Cardiac septum (tissue), 1 donor: ENCODE measurements at places on chromosomes 5 and 9.

DNA sequence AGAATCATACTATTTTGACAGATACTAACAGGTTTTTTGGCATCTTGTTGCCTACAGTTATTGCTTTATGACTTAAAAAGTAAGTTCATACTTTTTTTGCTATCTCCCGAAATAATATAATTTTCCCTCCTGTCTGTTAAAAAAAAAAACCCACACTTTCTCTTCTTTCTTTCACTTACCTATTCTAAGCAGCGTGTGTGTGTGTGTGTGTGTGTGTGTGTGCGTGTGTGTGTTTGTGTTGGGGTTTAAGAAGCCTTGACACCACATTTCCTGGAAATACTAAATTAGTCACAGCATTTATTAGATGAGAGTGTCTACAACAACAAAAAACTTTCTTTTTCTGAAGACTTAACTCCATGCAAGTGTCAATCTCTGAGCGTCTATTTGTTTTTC is 12.4 kb downstream of the TNFAIP8 start:
- DNase-seq: no peak

- no peak for DNase-seq
These were observed 60.2 kb upstream of the SLC25A51 start for GRCh38 chr9:37963936-37964739.

DNA sequence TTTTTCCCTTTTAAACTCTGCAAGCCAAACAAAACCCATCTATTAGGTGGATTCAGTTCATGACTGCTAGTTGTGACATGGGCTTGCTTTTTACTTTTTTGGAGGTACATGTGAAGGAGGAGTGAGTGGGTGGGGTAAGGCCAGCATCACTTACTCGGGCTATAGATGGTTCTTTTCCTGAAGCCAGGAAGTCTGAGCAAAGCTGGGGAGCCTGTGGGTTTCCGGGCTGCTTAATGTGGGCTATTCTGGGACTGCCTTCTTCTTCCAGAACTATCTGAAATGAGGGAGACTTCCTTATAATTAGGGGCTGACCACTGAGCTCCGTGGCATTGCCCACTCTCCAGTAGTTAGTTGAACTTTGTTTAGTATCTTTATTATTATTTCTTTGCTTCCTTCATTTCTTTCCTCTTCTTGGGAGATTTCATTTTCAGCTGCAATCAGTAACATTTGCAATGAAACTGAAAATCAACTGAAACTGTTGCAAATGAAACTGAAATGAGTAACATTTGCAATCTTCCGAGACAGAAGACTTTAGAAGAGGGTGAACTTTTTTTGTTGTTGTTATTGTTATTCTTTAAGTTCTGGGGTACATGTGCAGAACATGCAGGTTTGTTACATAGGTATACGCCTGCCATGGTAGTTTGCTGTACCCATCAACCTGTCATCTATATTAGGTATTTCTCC is 204.9 kb downstream of the LRRC70 start:
- no peak for DNase-seq

DNA sequence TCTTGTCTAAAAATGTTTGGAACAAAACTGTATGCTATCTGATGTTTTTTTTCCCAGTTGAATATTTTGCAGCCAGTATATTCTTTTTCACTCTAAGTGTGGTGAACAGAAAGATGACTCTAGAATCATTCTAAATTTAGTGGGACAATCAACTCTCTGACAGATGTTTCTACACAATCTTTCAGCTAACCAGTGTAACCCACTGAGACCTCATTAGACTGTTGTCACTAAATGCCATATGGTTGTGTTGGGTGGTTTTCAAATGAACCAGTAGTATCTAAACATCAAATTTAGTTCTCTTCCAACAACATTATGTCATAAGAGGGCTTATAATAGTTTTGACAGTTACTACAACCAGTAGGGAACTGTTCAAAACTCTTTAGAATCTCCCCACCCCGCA is 129.6 kb upstream of the PRLR start:
- no peak for DNase-seq

DNA sequence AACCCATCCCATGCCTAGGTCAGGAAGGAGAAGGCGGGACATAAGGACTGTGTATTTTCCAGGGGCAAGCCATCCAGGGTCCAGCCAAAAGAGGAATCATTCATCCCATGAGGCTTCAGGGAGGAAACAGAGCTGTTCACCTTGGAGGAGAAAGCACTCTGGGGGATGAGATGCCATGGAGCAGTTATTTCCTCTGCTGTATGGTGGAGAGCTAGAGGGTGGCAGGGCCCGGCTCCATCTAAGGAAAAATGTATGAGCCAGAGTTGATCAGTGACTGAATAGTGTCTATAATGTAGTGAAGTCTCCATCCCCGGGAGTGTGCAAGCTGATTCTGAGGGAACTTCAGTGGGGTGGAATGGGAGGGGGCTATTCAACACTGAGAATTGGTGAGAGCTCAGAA is 8.0 kb downstream of the ENHO start:
- DNase-seq: peak; percentile 26

- peak; percentile 75 for DNase-seq
These were observed 25.7 kb downstream of the RAPGEF1 start for GRCh38 chr9:131714161-131714646.

DNA sequence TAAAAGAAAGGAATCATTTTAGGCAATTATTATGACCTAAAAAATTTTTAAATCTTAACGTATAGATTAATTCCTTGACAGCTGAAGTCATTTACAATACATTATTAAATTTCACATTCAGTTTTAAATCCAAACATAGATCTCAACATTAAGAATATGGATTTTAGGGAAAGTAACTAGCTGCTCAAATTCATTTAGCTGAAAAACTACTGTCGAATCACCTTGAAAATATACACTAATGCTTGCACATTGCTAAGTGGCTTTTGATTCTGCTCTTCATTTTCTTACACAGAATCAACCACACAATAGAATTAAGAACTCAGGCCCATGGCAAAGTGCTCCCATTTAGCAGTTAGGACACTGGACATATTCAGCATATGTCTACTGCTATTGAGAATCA is 454.2 kb downstream of the RAB3C start:
- DNase-seq: no peak

GRCh38 chr5:142826093-142826492 is 55.9 kb downstream of the ARHGAP26 start:
- no peak for DNase-seq

- no peak for DNase-seq
These were observed 698 bp upstream of the CACNA1B start for GRCh38 chr9:137876781-137877386.

- no peak for DNase-seq
These were observed 29.2 kb downstream of the NSUN2 start for GRCh38 chr5:6603643-6604042.

DNA sequence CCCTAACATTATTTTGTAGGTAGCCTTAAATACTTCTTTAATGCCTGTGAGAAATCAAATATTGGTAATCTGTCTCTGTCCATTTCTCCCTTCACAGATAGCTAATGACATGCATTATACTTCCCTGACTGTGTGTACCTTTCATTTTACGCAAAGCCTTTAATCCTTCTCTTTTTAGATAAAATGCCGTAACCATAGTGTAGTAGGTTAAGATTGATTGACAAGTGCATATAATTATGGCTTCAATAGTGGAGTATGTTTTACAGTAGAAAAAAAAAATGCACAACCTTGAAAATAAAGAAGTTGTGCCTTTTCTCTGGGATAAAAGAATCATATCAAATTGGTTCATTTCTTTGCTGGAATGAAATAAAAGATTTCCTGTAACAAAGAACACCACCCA is 559.6 kb upstream of the GRAMD2B start:
- DNase-seq: no peak

DNA sequence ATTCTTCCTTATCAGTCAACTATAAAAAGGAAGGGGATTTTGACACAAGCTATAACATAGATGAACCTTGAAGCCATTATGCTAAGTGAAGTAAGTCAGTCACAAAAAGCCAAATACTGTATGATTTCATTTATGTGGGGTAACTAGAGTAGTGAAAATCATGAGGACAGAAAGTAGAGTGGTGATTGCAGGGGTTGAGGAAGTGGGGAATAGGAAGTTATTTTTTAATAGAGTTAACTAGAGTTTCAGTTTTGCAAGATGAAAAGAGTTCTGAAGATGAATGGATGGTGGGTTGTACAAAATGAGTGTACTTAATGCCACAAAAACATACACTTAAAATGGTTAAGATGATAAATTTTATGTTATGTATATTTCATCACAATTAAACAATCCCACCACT is 65.4 kb upstream of the FAM174A start:
- DNase-seq: no peak

GRCh38 chr9:90593646-90594045 is 49.0 kb downstream of the DIRAS2 start:
- no peak for DNase-seq

GRCh38 chr5:56402266-56403220 is 169.4 kb upstream of the ANKRD55 start:
- DNase-seq: no peak

GRCh38 chr5:81852291-81853029 is 101.6 kb upstream of the SSBP2 start:
- DNase-seq: no peak

DNA sequence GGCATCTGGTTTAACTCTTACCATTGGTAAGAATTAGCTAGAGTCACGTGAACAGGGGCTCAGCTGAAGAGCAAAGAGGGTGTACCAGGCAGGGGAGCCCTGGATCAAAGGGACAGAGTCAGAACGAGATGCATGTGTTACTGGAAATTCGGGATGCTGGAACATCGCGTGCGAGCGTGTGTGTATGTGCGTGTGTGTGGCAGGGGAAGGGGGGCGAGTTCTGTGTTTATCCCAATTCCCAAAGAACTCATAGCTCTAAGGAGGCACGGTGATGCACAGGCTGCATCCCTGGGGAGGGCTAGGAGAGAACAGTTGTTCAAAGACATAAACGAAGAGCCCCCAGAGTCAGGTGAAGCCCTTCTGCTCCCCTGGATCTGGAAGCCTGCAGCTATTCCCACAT is 353.3 kb downstream of the GADD45G start:
- no peak for DNase-seq

GRCh38 chr9:135397142-135397541 is 82.4 kb upstream of the PPP1R26 start:
- no peak for DNase-seq

DNA sequence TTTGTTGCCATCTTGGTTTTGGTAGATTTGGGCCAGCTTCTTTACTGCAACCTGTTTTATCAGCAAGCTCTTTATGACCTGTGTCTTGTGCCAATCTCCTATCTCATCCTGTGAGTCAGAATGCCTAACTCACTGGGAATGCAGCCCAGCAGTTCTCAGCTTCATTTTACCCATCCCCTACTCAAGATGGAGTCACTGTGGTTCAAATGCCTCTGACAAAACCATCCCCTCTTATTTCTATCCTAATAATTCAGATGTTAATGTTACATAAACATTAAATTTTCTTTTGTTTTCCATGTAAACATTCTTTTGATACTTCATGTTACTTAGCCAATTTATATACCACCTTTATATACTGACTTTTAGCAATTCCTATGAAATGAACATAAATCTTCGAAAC is 746.3 kb downstream of the CDH18 start:
- no peak for DNase-seq

DNA sequence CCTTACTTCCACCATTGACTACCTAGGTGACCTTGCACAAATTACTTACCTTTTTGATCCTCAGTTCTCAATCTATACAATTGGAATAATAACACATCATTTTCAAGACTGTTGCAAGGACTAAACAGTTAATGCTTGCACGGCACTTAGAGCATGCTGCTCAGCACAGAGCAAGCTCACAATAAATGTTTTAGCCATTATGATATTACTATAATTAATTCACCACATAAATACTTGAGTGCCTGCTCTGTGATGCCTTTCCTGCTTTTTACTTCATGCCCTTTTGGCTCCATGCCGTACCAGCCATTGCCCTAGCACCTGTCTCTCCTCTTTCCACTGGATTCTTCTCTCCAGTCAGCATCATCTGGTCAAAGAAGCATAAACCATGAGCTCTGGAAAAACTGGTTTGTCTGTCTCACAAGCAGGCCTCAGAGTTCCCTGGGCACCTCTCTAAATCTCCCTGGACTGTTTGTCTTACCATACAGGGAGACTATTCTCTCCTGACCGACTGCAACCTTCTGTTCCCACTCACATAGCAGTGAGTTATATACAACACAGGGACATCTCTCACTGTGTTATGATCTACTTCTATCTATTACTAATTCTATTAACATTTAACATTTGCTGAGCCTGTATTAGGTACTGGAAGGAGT is 260.4 kb upstream of the ADRA1B start:
- DNase-seq: no peak

DNA sequence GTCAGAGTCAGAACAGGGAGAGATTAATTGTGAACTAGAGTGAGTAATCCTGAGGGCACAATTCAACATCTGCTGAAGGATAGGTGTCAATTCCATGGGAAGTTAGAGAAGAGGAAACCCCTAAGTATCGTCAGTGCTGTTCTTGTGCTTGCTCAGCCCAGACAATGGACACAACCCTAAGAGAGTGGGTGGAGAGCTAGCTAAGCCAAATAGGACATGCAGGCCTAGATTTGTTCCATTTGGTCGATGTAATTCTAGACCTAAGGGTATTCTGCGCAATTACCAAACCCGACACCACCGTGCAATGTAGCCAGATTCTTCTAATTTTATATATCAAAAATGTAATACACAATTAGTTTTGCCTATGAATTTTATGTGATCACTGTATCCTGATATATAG is 431.6 kb downstream of the SH3GL2 start:
- DNase-seq: no peak

GRCh38 chr5:57552033-57552432 is 69.4 kb upstream of the ACTBL2 start:
- DNase-seq: no peak

DNA sequence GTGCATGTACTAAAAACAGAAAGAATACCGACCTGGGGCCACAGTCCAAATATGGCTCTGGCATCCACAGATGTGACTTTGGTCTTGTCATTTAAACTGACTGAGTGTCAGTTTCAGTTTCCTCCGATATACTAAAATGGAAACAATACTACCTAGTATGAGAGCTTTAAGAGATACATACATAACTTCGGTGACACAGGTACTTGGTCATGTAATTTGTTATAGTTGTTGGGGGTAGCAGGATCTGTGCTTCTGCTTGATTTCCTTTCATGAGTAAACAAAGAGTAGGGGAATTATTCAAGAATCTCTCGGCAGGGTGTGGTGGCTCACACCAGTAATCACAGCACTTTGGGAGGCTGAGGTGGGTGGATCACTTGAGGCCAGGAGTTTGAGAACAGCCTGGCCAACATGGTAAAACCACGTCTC is 32.1 kb downstream of the MTMR12 start:
- DNase-seq: no peak

DNA sequence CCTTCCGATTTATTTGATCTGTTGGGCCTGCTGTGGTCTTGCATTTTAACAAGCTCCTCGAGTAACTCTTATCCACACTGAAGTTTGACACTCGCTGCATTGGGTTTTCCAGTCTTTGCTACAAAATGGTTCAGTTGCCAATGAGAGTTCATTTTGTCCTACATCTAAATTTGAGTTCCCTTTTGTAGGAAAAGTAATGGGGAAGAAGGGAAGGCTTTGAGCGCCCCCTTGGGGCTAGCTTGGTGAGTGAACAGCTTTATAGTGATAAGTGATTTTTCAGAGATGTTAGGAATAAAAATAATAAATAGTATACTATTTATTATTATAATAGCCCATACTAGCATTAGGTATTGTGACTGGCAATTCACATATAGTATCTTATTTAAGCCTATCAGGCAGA is 89.9 kb upstream of the GNAQ start:
- DNase-seq: peak; percentile 85
